ENCODE measurements at places on chromosomes 6 and 20.

DNA sequence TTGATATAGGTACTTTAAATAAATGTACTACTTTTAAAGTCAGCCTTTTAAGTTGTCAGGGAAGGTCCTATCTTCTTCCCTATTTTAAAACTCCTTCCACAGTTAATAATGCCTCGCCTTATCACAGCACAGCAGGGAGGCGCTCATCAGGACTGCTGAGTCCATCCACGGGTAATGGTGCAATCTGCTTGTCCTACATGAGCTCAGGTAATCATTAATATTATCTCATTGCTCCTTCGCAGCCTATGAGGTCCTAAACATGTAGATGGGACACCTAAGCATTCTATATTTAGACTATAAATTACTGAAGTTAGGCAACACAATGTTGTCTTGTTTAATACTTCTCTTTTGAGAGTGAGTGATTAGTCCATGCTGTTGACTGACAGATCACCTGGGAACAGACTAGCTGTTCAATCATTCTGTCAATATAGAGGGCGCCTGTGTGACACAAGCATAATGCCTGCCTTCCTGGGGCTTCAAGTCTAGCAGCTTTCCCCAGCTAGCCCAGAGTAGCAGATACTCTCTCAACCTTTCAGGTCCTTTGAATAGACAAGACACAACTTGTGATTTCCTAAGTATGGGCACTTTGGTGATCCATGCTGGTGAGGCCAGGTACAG is 91.0 kb downstream of the FYN start:
- no peak for DNase-seq

GRCh38 chr6:51678905-51679620 is 408.4 kb downstream of the PKHD1 start:
- DNase-seq: no peak

DNA sequence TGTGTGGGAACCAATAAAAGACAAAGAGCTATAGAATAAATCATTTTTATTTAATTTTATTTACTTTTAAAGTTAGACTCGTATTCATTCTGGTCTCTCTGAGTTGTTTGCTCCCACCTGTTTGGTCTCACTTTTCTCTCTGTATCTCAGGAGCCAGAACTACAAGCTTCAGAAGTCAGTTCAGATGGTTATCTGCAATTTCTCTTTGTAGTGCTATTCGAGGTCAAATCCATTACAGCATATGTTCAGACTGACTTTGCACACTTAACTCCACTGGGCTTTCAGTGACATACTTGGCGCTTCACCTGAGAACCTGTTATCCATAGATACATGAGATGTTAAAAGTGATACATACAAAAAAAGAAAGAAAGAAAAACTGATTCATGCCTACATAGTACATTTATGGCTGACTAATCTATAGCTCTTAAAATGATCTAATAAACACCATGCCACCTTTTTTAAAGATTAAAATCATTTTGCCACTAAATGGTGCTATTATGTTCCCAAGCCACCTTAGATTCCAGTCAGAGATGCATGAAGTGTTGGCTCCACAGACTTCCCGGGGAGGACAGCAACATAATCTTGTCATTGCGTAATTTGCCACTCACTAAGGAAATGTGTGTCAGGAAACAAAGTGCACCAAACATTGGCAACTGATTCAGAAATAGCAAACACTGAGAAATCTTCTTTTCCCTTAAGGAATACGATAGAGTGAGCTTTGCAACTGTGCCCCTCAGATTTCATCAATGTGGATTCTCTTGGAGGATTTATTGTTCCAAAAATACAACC is 396.7 kb downstream of the HACE1 start:
- no peak for DNase-seq

- DNase-seq: no peak
Measured at GRCh38 chr6:118931436-118931835, 3.5 kb downstream of the MCM9 start.

DNA sequence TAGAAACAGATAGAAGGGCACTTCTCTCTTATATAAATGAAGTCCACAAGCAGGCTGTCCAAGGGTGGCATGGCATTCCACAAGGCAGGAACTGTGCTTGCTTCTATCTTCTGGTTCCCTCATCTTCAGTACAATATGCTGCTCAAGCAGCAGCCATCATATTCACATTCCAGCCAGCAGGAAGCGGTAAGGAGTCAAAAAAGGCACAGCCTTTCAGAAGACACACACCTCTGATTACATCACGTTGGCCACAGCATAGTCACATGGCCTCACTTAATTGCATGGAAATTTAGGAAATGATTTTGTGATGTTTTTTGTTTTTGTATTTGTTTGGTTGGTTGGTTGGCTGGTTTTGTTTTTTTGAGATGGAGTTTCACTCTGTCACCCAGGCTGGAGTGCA is 19.0 kb downstream of the REM1 start:
- DNase-seq: no peak

Data from activated T-helper 2 cell treated with anti-CD3 and anti-CD28 coated beads, Interferon-gamma antibody, Interleukin-2, Interleukin-4, amounts not matched to agents 10 μg/mL and 5 μg/mL and 100 μg/mL, durations not matched to agents 14 hours and 24 hours and 36 hours (primary cell).